Activated T-helper 1 cell treated with anti-CD3 and anti-CD28 coated beads, Interleukin-12 subunit alpha, Interleukin-12 subunit beta, Interleukin-2, Interleukin-4 antibody, amounts not matched to agents 30 ng/mL and 10 ng/mL and 1 ng/mL, durations not matched to agents 14 hours and 24 hours and 36 hours (primary cell): ENCODE measurements at places on chromosomes 5 and 9. TPM values are rescaled to one million over a fixed set of nuclear protein-coding genes. Genes with fewer than 3 reads are reported as not detected.

- H3K27ac ChIP-seq = no peak overlapping the region
- DNase-seq = no peak
- no peak overlapping the region for H3K4me3 ChIP-seq
- no peaks in the 10 kb centered on the region for H3K27me3 ChIP-seq
- no peaks in the 10 kb centered on the region for H3K36me3 ChIP-seq
Observed at GRCh38 chr5:4295663-4296339, 700.2 kb downstream of the IRX1 start.

DNA sequence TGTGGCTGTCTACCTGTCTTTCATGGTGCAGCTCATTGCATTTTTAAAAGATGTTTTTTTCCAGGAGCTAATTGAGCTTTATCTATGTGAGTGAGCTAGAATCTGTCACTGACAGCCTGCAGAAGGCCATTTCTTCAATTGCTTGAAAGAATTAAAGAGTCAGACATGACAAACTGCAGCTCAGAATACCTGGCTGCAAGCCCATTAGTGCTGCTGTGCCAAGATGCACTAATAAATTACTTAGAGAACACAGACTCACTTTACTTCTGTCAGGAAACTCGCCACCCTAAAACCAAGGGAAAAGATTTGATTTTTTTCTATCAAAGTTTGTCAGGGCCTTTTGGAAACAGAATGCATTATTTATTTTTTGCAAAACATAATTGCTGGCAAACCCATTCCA, 368.3 kb downstream of the CAAP1 start:
- H3K27me3 ChIP-seq = no peaks in the 10 kb centered on the region
- H3K4me1 ChIP-seq = no peaks in the 10 kb centered on the region
- no peak for DNase-seq
- no peak overlapping the region for H3K4me3 ChIP-seq
- H3K27ac ChIP-seq = no peak overlapping the region

DNA sequence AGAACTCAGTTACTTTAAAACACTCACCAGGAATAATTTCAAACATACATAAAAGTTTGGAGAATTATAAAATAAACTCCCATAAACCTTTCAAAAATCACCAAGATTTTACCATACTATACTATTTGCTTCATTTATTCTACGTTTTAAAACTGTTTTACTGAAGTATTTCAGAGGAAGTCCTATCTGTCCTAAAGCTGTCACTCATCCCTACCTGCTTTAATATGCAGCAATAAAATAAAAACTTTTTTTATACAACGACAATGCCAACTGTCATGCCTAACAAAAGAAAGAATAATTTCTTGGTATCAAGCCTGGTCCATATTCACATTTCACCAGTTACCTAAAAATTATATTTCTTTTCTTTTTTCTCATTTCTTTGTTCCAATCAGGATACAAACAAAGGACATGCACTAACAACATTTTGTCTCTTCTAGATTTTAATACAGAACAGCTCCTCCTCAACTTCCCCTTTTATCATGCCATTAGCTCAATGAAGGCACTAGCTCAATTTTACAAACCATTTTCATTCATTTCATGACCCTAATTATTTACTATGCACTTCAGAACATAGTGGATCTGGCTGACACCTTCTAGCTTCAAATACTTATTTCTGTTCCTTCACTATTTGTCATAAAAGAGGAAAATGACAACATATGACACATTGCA, 135.2 kb downstream of the GNAQ start:
- H3K27me3 ChIP-seq = no peaks in the 10 kb centered on the region
- H3K27ac ChIP-seq = no peak overlapping the region
- no peak for DNase-seq
- no peak overlapping the region for H3K4me3 ChIP-seq
- H3K4me1 ChIP-seq = peaks cover 46% of the 10 kb centered on the region
- peaks cover 20% of the 10 kb centered on the region for H3K36me3 ChIP-seq

GRCh38 chr5:78221964-78222451, 72.5 kb downstream of the AP3B1 start:
- no peak for DNase-seq
- no peak overlapping the region for H3K4me3 ChIP-seq
- H3K27ac ChIP-seq = no peak overlapping the region
- peaks cover 30% of the 10 kb centered on the region for H3K36me3 ChIP-seq
- H3K4me1 ChIP-seq = peaks cover 9% of the 10 kb centered on the region

GRCh38 chr5:55051357-55051756, 27.3 kb downstream of the GZMK start:
- H3K4me1 ChIP-seq = peaks cover 18% of the 10 kb centered on the region
- H3K27ac ChIP-seq = no peak overlapping the region
- peaks cover 33% of the 10 kb centered on the region for H3K36me3 ChIP-seq
- H3K27me3 ChIP-seq = no peaks in the 10 kb centered on the region
- no peak for DNase-seq

DNA sequence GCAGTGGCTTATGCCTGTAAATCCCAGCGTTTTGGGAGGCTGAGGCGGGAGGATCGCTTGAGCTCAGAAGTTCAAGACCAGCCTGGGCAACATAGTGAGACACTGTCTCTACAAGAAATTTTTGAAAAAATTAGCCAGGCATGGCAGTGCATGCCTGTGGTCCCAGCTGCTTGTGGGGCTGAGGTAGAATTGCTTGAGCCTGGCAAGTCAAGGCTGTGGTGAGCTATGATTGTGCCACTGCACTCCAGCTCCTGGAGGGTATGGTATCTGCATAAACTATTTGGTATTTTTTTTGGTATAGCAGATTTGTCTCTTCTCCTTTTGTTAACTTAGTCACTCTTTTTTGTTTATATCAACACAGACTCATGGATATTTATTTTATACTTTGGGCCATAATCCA, 61.5 kb upstream of the TEX48 start:
- H3K4me1 ChIP-seq = peaks cover 52% of the 10 kb centered on the region
- no peak overlapping the region for H3K4me3 ChIP-seq
- peaks cover 5% of the 10 kb centered on the region for H3K36me3 ChIP-seq

GRCh38 chr5:168317096-168317520, 25.7 kb downstream of the WWC1 start:
- H3K4me3 ChIP-seq = no peak overlapping the region
- no peak for DNase-seq
- no peaks in the 10 kb centered on the region for H3K36me3 ChIP-seq
- H3K27me3 ChIP-seq = no peaks in the 10 kb centered on the region
- no peak overlapping the region for H3K27ac ChIP-seq
- no peaks in the 10 kb centered on the region for H3K4me1 ChIP-seq

GRCh38 chr9:99167694-99168093, 54.0 kb downstream of the ALG2 start:
- DNase-seq = peak; percentile 24
- H3K27ac ChIP-seq = no peak overlapping the region
- H3K4me3 ChIP-seq = no peak overlapping the region
- H3K27me3 ChIP-seq = peaks cover 9% of the 10 kb centered on the region
- H3K36me3 ChIP-seq = no peaks in the 10 kb centered on the region

GRCh38 chr9:134946663-134947062, 29.0 kb upstream of the FCN1 start:
- no peak for DNase-seq
- no peak overlapping the region for H3K4me3 ChIP-seq
- no peaks in the 10 kb centered on the region for H3K36me3 ChIP-seq
- H3K27ac ChIP-seq = no peak overlapping the region

DNA sequence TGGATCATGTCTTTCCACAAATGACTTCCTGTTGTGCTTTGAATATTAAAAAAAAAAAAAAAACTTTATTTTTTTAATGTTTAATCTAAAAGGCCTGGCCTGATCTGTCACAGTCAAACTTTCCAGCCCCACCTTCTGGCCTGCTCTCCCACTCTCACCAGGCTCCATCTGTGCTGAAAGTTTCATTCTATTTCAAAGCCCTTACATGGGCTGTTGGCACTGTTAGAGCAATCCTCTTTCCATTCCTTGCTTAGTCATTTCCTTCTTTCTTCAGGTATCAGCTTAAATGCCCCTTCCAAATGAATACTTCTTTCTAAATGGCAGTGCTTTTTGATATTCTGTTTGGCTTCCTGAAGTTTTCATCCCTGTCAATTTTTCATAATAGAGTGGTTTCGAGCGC, 1104.8 kb upstream of the C9orf72 start:
- H3K27ac ChIP-seq = no peak overlapping the region
- no peaks in the 10 kb centered on the region for H3K4me1 ChIP-seq
- no peak overlapping the region for H3K4me3 ChIP-seq
- no peaks in the 10 kb centered on the region for H3K36me3 ChIP-seq

DNA sequence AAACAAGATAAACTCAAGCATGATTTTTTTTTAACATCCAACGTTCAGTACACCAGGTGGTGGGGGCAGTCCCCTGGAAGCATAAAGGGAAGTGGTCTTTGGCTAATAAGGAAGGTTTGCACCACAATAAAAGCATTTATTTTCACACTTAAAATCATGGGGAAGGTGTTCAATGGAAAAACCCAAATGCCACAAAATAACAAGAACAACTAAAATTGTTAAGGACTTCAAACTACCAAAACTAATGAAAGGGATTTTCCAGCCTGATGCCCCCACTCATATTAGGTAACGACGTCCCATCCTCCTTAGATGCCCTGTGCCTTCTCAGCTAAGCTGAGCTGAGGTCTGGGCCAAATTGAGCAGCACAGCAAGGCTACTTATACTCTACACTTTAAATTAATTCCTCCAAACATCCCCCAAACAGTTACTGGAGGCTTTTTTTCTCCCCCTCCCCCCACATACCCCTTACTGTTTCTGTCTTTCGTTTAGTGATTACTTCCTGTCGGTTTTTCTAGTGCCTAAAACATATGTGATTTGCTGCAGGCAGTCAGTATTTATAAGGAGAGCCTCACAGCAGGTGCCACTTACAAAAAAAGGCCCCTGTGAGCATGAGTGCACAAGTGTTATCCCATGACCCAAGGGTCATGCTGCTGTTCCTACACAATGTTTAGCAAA, 259.7 kb upstream of the ZNF608 start:
- H3K4me3 ChIP-seq = no peak overlapping the region
- H3K27ac ChIP-seq = no peak overlapping the region
- no peaks in the 10 kb centered on the region for H3K4me1 ChIP-seq
- H3K36me3 ChIP-seq = no peaks in the 10 kb centered on the region

GRCh38 chr5:20833081-20833627, 845.2 kb upstream of the CDH18 start:
- H3K27me3 ChIP-seq = no peaks in the 10 kb centered on the region
- no peak for DNase-seq
- no peaks in the 10 kb centered on the region for H3K36me3 ChIP-seq
- H3K4me3 ChIP-seq = no peak overlapping the region
- no peak overlapping the region for H3K27ac ChIP-seq

DNA sequence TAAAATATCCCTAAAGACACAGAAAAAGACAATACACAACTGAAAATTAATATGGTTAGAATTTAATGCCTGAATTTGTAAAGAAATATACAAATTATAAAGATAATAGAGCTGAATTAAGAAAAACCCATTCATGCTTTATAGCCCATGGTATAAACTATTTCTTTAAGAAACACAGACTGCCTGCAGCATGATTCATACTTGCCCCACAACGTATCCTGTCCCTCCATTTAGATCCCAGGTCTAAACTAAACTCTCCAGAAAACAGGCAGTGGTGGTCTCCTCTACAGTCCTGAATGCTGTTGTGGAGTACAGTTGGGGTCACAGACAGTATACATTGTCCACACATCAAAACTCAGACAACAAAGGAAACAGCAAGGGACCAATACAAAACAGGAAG, 24.8 kb downstream of the IL6ST start:
- H3K27ac ChIP-seq = peak overlapping the region; percentile 67
- H3K4me1 ChIP-seq = peaks cover 48% of the 10 kb centered on the region
- no peaks in the 10 kb centered on the region for H3K27me3 ChIP-seq
- no peak for DNase-seq
- H3K36me3 ChIP-seq = peaks cover 46% of the 10 kb centered on the region

- DNase-seq = no peak
- no peak overlapping the region for H3K27ac ChIP-seq
- peaks cover 20% of the 10 kb centered on the region for H3K27me3 ChIP-seq
Observed at GRCh38 chr9:79562749-79563386, 8.9 kb upstream of the TLE4 start.

Gene APBB3
- 17.2 and 21.2 TPM in 2 replicates for total RNA-seq

Gene MPDZ
- not detected in 2 replicates for total RNA-seq

Gene PLAC8L1
- total RNA-seq = 0.37 and 0.99 TPM in 2 replicates

Gene STING1
- 213 and 226 TPM in 2 replicates for total RNA-seq

Gene JAKMIP2
- 1.1 TPM in 2 replicates for total RNA-seq

Gene CER1
- not detected in 2 replicates for total RNA-seq

Gene PFDN1
- total RNA-seq = 59.5 and 60.6 TPM in 2 replicates

Gene CDX1
- not detected in 2 replicates for total RNA-seq

Gene ZNG1A
- total RNA-seq = 26.8 and 30.4 TPM in 2 replicates

Gene LCP2
- 350 and 351 TPM in 2 replicates for total RNA-seq
